Omental fat pad (tissue), 4 donors: ENCODE measurements at places on chromosomes 7 and 10.

- DNase-seq, result no peak
Measured at GRCh38 chr7:6423942-6424701, 23.6 kb downstream of the DAGLB start.

DNA sequence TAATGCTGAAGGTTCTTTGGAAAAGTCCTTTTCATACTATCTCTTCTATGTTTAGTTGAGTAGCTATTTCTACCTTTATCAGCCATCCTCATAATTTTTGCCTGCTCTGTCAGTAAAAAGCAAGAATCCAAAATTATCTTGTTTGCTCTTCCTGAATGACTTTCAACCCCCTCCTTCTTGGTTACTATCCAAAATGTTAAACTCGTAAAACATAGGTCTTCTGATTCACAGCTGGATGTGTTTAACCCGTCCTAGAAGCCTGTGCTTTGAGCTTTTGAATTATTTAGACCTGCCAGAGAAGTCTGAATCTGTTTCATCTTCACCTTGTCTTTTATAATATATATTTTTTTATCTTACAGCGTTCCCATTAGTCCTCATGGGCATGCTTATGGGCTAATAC is 136.4 kb upstream of the MDFIC start:
- no peak for DNase-seq

GRCh38 chr7:108211382-108212201 is 81.4 kb upstream of the LAMB4 start:
- no peak for DNase-seq

DNA sequence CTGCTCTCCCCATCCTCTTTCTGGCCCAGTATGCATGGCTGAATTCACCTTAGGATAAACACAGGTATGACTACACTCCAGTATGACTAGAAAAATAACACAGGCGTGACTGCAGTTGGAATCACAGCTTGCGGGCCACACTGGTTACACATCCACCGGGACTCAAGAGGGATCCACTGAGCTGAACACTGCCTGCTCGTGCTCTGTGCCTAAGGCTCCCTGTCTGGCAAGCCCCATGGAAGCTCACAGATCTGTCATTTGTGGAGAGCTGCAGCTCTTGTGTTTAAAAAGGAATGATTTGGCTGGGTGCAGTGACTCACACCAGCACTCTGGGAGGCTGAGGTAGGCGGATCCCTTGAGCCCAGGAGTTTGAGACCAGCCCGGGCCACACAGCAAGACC is 26.8 kb downstream of the VOPP1 start:
- no peak for DNase-seq

GRCh38 chr7:111788286-111789047 is 226.2 kb upstream of the IMMP2L start:
- no peak for DNase-seq

- no peak for DNase-seq
Measured at GRCh38 chr7:22823142-22823497, 471 bp upstream of the TOMM7 start.

DNA sequence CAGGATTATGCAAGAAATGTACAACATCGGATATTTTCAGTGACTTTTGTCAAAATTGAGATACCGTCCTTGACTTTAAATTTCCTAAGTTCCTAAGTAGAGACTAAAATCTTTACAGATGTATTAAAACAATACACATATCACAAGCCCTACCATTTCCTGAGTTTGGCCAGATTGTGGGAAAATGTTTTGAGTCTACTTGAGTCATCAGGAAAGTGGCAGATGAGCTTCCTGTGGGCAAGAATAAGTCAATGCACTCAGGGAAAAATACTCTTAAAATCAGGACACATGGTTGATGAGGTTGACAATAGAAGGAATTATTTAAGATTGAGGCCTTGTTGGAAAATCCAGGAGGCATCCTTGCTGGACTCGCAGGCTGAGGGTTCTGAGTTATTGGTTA is 162.5 kb downstream of the SNX10 start:
- DNase-seq, result no peak

- DNase-seq, result no peak
Measured at GRCh38 chr7:21076574-21076973, 289.9 kb upstream of the SP8 start.

- no peak for DNase-seq
Measured at GRCh38 chr7:28587211-28587610, 174.9 kb downstream of the CREB5 start.

GRCh38 chr7:111960984-111961383 is 245.2 kb downstream of the DOCK4 start:
- no peak for DNase-seq

GRCh38 chr7:13069841-13070240 is 382.4 kb downstream of the ARL4A start:
- no peak for DNase-seq

DNA sequence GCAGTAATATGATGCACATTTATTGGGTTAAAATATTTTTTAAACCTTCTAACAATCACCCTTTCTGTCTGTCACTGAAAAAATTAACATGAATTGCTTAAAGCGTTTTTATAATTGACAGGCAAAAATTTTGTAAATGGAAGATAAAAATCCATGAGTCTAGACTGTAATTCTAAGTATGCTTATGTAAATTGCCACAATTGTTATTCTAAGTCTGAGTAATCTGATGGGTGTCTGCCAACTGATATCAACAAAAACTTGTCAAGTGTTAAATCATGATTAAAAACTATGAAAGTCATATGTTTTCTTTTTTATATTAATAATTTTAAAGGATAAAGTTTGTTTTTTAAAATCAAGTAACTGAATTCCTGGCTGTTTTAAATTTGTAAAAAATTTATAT is 208.2 kb downstream of the CDK14 start:
- no peak for DNase-seq

GRCh38 chr10:73065441-73065840 is 31.2 kb downstream of the P4HA1 start:
- no peak for DNase-seq

DNA sequence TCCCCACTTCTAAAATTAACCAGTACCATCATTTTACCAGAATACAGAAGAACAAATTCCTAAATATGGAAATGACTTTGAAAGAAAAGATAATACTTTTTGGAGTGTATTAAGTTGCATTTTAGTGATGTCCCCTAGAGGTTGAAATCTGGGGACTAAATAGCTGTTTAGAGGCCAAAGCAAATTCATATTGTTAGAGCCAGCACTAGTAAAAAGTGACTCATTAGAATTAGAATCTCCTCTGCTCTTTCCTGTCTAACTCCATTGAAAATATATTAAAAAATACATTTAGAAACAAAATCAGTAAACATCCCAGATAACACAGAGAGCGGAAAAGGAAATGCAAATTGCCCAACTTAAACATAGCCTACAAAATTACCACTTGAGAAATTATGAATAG is 1189.6 kb upstream of the C7orf33 start:
- DNase-seq, result no peak

- DNase-seq, result no peak
Measured at GRCh38 chr7:133568544-133568943, 315.7 kb downstream of the EXOC4 start.

DNA sequence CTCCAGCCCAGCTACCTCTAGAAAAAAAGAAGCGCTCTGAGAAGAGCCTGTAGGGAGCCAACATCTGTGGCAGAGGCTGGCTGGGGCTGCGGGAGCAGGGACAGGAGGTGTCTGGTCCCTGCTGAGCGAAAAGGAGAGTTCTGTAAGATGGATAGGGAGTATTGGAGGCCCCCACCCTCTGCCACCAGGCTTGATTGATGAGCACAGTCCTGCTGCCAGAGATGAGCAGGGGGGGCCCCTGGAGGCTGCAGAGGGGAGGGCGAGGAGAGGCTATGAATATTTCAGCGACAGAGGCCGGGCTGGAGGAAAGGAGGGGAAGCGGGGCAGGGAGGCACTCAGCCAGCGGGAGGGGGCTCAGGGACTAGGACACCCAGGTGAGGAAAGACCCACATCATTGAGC is 44.5 kb upstream of the HSPB1 start:
- no peak for DNase-seq

GRCh38 chr7:42338916-42339540 is 102.0 kb upstream of the GLI3 start:
- DNase-seq, result no peak

GRCh38 chr10:118259288-118259906 is 82.7 kb downstream of the FAM204A start:
- DNase-seq, result no peak

DNA sequence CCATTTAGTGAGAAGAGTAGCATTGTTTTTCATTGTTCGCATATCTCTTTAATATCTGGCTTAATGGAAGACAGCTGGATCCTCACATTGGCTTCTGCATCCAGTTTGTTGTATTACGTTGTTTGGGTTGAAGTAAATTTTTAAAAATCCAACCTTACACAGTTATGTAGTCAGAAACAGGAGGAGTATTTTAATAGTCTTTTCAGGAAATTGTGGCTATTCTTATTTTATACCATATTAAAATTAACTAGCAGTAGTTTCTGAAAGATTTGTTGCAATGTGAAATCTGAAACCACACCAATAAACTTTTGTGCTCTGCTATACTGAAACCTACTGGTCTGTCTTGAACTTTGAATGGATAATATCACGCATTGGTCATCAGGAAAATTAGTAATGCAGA is 27.9 kb downstream of the MYPN start:
- no peak for DNase-seq

GRCh38 chr7:126698446-126698845 is 554.3 kb downstream of the GRM8 start:
- DNase-seq, result no peak

DNA sequence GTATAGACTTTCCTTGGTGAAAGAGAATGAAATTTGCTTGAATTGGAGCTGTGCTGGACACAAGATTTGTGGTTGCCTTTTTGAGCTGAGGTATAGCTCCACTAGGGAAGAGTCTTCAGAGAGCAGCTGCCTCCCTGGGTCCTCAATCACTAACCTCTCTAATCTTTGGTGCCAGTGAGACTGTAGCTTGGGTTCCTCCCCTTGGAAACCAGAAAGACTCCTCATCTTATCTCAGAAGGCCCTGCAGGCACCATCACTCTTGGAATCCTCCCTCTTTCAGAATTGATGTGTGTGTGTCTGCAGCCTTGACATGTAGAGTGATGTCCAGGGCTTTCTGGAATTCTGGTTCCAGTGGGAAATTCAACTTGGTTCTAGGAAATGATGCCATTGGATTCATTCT is 426.5 kb downstream of the RPS24 start:
- DNase-seq, result peak; percentile 7

DNA sequence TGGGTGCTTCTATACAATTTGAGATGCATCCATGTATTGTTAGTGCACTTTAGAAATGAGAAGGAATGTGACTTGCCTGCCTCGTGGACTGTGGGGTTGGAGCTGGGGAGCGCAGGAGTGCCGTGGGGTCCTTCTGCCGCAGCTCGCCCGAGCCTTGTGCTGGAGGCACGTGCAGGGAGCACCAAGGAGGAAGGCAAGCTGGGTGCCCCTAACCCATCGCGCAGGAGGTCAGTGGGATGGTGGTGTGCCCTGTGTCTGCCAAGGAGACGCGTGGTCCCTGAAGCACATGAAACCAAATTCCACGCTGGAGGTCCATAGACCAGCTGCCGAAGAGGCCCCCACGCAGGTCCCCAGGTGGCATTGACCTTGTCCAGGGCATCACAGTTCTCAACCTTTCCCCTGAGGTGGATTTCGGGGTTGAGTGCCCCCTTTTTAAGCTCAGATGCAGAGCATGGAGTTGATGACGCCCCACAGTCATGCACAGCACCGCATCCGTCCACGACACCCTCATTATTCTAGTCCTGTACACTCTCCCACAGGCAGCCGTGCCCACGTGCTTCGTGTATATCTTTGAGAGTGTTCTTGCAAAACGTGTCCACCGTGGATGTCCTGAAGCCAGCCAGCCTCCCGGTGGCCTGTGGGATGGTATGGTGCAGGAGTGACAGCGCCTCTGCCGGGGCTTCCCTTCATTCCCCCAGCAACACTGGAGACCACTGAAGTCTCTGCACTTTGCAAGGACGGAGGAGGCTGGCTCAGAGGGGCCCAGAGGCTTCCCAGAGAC is 35.5 kb downstream of the FKBP6 start:
- no peak for DNase-seq

DNA sequence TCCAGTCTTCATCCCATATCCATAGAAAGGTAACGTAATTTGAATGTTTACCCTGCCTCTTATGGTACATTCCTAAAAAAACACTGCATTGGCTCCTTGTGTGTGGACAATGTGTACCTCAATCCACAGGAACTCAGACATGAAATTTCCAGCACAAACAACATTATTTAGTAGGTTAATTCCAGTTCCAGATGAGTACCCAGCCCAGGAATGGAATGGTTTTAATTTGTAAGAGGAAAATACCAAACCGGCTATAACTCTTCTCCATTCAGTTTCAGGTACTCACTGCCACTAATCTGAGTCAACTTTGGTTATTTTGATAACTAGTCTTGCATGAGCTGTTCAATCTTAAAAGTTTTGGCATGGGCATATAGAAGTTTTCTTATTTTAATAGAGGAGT is 39.0 kb downstream of the TFPI2 start:
- DNase-seq, result no peak
